NCI-H187 treated with DMSO at 0.1 percent for 48 hours (cell line): ENCODE measurements at places on chromosomes 6 and 20.

DNA sequence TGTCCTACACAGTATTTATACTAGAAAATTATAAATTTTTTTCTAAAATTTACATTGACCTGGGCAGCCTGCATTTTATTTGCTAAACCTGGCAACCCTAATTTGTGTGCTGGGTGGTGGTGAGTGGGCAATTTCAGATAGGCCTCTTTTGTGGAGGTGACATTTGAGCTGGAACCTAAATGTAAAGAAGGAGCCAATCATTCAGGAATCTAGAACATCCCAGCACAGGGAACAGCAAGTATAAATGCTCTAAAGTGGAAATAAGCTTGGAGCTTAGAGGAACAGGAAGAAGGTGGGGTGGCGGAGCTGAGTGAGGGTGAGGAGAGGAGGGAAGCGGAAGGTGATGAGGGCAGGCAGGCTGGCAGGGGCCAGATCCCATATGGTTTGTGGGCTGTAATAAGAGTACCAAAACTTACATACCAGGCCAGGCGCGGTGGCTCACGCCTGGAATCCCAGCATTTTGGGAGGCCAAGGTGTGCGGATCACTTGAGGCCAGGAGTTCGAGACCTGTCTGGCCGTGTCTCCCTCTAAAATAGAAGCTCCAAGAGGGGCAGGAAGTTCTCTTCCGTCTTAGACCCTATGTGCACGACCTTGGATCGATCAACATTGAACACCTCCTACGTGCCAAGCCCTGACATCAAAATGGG, 549 bp upstream of the CSE1L start:
- DNase-seq = no peak

DNA sequence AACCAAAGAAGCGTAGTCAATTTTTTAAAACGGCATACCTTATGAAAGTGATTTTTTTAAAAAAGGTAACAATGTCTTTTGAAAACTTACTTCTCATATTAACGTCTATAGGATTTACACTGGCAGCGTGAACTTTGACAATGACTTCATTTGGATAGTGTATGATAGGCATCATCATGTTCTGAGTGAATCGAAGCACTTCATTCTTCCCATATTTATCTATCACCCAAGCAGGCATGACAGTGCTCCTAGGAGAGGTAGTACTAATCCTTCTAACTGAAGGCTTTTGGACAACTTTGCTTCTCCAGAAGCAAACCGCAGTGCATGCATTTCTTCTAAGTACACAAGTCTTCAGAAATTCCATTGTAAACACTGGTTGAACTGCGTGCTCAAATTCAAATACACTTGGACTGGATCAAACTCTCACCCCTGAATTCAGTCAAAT, 618 bp downstream of the RTN4IP1 start:
- DNase-seq = no peak

DNA sequence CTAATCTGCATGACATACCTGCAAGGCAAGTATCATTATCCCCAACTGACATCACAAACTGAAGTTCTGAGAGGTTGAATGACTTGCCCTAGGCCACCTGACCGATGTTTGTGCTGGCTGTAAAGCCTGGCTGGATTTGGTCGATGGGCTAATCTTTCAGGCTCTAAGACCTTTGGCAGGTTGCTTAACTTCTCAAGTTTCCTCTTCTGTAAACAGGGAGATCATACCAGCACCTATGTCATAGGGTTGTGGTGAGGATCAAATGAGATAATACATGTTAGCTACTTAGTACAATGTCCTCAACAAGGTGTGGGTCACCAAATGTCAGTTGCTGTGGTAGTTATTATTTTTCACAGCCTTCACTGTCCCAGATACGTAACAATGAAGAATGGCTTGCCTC, 14.2 kb downstream of the ANKRD66 start:
- DNase-seq = no peak

- DNase-seq = no peak
These were observed 325.5 kb upstream of the ARID1B start for GRCh38 chr6:156451726-156452125.

DNA sequence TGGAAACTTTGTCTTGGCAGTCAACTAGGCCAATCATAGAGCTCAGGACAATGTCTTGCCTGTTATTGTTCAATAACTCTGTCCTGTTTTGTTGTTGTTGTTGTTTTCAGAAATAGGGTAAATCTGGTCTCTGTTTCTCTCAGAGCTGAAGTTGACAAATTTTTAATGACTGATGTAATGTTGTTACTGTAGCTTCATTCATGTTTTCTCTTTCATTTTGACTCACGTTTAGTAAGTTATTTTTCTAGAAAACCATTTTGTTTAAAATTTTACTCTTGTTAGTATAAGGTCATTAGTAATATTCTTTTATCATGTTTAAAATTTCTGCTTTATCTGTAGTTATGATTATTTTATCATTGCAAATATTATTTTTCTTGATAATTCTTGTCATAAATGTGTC, 51.6 kb upstream of the GRIK2 start:
- DNase-seq = no peak

- no peak for DNase-seq
These were observed 2.6 kb downstream of the ARMC2 start for GRCh38 chr6:108850669-108851465.

DNA sequence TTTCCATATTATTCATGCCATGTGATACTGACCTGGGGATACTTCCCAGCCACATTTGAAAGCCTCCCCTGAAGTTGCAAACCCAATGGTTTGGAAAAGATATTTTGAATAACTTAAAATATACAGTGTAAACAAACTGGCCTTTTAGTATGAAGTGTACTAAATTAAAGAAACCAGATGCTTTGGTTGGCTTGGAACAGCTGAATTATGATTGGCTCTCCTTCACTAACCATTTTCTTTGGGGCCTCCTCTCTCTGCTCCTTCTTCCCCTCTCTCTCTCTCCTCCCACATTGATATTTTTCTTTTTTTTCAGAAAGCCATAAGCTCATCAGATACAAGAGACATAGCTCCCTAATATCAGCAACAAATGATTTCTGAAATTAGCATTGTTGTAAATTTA, 166.6 kb downstream of the MTFR2 start:
- DNase-seq = no peak

GRCh38 chr6:152471456-152472265, 165.5 kb downstream of the SYNE1 start:
- no peak for DNase-seq

DNA sequence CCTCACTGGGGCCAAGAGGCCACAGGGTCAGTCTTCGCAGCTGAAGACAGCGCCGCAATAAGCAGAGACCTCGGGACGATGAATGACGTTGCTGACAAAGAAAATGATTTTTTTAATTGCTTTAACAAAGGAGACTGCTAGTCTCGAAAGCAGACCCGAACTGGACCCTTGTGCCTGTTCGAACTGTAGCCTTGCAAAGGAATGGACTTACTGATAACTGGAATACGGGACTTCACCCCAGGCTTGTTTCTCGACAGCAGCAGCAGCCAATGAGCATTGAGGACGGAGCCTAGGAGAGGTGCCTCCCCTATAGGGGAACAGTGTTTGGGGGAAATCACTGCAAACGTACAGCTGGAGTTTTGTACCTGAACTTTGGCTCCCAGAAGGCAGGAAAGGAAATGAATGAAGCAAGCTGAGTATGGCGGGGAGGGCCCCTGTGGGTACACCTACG, 1.3 kb upstream of the TAF4 start:
- no peak for DNase-seq

DNA sequence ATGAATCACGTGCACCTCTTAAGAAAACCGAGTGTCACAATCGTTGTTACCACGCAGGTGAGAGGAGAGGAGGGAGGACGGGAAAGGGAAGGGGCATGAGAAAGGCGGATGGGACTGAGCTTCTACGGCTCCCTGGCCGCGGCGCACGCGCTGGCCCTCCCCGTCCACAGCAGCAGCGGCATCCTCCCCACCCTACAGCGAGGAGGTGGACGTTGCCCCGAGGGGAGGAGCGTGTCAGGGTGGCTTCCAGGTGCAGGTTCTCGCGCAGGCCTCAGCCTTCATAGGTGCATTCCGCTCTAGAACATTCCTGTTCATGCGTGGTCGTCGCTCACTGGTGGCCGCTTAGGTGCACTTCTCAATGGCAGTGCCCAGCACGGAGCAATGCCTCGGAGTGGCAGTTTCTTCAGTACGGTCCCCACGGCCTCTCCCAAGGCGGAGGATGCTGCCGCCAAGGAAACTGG, 29.7 kb upstream of the AFDN start:
- no peak for DNase-seq
